Right renal cortex interstitium (tissue), 3 donors: ENCODE measurements at places on chromosomes 2 and 18.
A peak's percentile ranks its signal among the peaks of the same experiment; 100 is the strongest.

DNA sequence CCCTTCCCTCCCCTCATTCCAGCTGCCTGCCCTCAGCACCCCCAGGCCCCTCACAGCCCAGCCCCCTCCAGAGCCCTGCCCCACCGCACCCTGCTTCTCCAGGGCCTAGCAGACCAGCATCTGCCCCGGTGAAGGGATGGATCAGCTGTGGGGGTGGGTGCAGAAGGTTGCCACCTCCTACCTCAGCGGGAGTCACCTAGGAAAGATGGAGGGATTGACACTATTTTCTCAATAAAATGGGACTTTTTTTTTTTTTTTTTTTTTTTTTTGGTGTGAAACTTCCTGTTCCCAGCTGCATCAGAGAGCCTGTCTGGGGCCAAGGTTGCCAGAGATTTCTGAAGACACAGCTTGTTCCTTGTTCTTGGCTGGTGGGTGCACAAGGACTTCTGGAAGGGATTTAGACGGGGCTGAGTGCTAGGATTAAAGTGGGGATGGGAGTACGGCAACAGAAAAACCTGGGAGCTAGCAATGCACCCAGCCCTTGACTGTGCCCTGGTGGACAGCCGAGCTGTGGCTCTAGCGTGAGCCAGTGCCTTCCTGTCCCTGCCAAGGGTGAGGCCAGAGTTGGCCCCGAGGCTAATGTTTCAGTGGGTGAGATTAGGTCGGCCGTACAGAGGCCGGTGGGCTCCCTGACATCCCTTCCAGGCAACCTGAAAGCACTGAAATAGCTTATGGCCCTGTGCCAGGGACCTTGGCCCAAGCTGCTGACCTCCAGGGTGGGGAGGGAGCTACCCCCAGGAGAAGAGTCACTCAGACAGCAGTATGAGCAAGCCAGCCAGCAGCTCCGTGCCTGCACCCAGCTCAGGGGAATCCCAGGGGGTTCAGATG lies 4.6 kb downstream of the B3GNT7 start:
- DNase-seq = no peak

- DNase-seq = no peak
These were observed 69.6 kb downstream of the ETAA1 start for GRCh38 chr2:67466734-67467133.

GRCh38 chr2:225064362-225064761 lies 22.1 kb upstream of the DOCK10 start:
- DNase-seq = no peak

DNA sequence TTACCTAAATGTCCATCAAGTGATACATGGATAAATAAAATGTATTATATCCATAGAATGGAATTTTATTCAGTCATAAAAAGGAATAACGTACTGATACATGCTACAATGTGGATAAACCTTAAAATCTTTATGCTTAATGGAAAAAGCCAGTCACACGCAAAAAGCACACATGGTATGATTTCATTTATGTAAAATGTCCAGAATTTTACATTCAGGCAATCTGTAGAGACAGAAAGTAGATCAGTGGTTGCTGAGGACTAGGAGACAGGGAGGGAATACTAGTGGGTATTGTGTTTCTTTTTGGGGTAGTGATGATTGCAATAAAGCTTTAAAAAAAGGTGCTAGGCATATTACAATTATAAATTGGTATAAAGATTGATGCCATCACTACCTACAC lies 30.7 kb upstream of the CD302 start:
- DNase-seq = no peak

- no peak for DNase-seq
These were observed 44.5 kb downstream of the DNER start for GRCh38 chr2:229669841-229670240.

DNA sequence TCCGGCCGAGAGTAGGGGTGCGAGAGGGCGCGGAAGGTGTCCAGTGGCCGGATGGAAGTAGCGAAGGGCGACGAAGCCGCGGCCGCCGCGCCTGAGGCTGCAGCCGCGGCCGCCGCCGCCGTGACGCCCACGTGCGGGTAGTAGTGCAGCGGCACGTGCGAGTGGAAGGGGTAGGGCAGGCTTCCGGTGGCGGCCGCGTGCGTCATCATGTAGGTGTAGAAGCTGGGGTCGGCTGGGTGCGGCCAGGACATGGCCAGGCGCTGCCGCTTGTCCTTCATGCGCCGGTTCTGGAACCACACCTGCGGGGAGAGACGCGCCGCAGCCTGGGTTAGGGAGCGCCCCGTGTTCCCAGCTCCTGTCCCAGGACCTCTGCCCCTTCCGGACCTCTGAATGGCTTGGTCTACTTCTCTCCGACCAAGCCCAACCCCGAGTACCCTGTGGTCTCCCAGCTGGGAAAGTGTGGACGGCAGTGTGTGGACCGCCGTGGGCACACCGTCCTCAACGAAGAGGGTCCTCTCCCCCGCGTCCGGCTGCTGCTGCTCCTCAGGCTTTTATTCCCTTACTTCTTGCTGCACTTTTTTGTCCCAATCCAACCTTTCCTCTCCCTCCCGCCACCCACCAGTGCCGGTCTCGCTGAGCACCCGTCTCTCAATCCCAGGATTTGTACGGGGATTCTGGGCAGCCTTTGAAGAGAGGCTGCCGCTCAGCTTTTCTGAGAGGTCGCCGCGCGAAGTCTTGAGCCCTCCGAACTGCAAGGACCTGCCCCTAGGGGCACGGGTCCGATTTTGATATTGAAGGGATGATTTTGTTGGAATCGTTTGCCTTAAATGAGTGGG lies 3.0 kb downstream of the EVX2 start:
- no peak for DNase-seq

DNA sequence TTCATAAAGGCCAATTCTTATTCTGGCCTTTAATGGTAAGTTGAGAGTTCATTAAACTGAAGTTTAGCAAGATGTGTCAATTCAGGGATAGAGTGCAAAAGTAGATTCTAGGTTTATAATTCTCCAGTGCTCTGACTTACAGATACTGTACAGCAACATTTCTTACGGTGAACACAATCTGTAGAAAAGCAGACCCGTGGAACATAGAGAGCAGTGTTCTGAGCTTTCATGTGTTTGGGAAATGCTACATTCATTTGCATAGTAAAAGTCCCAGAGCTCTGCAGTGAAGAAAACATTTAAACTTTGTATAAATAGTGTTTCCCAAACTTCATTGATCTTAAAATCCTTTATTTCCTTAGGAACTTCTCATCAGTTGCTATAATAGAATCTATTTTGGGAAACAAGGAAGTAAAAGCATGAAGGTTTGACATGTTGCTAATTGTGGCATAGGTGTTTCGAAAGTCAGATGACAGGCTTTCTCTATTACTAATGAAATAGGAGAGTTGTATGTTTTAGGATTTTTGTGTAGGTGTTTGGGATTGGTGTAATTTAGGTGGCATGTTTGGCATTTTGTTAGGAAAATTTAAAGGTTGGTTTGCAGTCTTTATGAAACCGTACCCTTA lies 138.2 kb downstream of the ASXL3 start:
- no peak for DNase-seq

DNA sequence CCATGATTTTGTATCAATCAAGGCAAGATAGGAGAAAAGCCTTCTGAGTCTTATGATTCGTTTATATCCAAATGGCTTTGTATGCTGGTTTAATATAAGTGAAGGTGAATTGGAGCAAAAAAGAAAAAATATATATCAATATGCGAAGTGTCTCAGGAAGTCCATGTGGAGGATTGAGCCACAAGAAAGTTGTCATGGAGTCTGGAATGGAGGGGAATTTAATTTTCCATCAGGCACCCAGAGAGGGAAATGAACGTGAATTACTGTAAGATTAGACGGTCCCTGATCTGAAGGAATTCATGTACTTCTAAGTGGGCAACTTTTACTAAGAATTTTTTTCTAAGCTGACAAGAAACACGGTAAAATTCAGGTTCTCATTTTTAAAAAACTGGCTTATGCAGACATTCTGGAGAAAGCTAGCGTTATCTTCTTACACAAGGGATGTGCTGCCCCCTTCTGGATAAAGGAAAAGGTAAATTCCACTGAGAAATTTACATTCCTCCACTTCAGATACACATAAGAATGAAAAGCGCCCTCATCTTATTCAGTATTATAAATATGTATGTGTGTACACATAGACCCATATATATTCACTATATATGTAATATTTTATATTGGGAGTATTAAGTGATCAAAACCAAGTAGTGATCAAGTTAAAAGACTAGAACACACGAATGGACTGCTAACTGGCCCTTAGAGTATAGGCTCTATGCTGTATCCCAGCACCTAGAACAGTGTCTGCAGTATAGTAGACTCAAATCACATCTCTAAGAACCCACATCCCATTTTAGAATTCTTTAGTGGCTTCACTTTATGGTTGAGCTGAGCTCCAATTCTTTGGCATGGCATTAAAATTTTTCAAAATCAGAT lies 289.0 kb upstream of the TFPI start:
- peak; percentile 29 for DNase-seq

DNA sequence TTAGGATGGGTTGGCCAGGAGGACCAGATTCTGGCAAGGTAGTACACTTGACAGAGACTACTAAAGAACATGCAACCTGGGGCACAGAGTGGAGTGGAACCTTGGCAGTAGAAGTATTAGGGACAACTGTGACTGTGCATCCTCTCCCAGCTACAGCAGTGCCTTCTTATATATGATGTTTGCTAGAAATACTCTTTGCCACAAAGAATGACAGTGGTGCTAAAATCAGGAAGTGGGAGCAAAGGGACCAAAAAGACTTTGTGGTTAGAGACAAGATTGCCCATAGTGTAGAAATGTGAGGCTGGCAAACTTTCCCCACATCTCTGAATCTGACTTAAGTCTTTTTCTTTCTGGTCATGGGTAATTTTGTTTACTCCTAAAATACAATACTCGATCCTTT lies 9.4 kb upstream of the SLC38A11 start:
- DNase-seq = no peak

DNA sequence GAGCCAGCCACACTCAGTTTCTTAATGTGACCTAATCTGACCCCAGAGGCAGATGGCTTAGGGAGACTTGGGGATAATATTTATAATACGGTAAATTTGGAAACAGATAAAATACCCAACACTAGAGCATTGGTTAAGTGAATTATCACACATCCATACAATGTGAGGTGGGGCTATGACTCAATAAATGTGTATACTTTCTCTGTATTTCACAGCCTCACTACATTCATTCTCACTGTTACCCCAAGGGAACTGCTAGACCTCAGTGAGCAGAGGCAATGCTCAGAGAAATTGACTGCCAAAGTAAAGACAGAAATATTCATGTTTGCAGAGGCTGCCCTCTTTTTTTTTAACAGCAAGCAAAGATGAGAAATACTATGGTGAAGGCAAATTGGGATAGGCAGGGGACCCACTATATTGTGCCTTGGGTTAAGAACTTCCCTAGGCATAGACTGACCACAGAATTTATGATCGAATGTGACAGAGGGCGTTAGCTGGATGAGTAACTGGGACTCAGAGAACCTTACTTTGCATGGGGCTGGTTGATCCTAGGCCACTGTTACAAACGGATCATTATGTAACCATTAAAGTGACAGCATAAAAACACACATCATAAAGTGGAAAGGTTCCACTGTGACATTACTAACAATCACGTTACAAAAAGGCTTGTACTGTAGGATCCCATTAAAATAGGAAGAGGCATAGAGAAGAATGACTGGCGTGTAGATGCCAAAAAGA lies 246.0 kb upstream of the LYPD1 start:
- no peak for DNase-seq

- DNase-seq = no peak
These were observed 10.9 kb upstream of the EML6 start for GRCh38 chr2:54712516-54712915.

- no peak for DNase-seq
These were observed 409.9 kb downstream of the MTX2 start for GRCh38 chr2:176679061-176679669.

- no peak for DNase-seq
These were observed 135.5 kb upstream of the PKDCC start for GRCh38 chr2:41912337-41912736.

DNA sequence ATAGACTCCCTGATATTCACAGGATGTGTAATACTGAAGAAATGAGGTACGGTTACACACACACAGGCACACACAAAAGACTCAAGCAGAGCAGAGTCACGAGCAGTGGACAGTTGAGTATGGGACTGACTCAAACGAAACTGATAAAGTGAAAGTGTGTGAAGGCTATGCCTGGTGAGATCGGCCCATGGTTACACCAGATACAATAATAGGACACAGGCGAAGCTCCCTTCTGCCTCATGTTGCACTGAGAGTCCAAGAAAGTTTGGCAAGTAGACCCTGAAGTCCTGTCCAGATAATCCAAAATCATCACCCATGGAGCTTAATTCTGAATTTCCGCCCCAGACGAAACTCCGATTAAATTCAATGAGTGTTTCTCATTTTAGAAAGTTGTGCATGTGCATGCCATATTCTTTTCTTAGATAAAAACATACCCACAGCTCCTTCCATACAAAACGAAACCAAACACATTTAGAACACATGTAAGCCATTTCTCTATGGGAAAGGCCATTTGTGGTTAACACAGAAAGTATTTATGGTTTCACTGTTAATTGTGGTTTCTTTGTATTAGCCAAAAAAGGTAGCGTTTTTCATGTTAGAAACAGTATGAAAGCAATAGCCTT lies 567.6 kb downstream of the PLCL1 start:
- no peak for DNase-seq

- DNase-seq = no peak
These were observed 108.8 kb downstream of the RBMS1 start for GRCh38 chr2:160384791-160385190.

DNA sequence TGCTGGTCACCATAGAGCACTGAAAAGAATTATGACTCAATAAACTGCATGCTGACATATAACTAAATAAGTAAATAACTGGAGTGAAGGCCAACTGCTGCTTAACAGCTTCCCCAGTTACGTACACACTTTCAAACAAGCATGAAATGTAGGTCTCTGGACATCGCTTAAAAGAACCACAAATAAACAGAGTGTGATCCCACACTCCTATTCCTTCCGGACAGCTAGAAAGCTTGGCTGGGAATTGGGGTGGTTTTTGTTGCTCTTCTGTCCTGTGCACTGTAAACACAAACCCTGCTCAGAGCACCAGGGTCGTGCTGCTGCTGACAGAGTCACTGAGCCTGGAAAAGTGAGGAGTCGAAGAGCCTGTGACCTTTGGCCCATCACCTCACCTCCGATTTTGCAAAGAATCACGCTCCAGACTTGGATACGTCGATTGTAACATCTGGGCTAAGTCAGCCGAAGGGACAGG lies 162.7 kb upstream of the NT5C1B start:
- DNase-seq = peak; percentile 60

GRCh38 chr2:157748371-157749142 lies 119.9 kb upstream of the ACVR1C start:
- DNase-seq = no peak

DNA sequence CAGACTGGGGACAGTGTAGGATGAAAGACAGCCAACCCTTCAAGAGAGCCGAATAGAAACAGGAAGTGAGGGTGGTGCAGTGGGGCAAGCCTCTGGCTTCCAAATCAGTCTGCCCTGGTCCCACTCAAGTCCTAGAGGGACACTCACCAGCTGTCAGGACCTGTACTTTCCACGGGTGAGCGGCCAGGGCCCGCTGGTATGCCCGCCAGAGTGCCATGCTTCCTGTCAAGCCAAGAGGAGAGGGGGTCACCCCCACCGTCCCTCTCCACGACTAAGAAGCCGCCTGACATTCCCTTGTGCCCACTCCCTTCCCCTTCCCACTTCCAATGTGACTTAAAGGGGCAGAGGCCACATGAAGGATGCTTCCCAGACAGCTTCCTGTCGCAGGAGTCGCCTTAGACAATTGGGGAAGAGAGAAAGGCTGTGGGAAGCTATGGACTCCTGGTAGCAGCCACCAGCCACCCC lies 564 bp downstream of the MPV17 start:
- no peak for DNase-seq
